Activated CD4-positive, alpha-beta T cell treated with anti-CD3 and anti-CD28 coated beads, Interleukin-2, amount 50 U/mL, for 1 hour (primary cell): ENCODE measurements at places on chromosomes 2 and 18.

DNA sequence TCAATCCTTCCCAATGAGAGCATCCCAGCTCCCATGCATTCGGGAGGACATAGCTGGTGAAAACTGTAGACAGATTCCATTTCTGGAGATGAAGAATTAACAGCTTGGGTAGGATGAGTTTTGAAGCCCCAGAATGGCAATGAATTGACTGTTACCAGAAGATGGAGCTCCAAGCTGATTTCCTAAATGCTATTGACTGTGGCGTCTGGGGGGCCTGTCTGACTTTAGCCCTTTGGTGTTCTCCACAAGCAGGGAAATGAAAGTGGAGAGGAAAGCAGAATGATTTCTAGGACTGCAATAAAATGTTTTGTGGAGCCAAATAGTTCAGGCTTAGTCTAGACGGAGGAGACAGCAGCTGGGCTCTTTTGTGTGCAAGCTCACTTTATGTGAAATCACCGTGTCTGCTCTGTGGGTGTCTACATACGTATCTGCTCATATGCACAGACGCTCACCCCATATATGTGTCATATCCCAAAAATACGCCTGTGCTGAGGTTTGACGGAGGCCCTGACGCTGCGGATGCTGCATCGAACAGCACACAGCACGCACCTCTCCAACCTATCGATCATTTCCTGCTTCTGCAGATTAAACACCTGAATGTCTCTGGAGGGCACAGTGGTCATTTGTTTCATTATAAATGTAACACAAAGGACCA lies 166.4 kb upstream of the PXDN start:
- no peak for DNase-seq

DNA sequence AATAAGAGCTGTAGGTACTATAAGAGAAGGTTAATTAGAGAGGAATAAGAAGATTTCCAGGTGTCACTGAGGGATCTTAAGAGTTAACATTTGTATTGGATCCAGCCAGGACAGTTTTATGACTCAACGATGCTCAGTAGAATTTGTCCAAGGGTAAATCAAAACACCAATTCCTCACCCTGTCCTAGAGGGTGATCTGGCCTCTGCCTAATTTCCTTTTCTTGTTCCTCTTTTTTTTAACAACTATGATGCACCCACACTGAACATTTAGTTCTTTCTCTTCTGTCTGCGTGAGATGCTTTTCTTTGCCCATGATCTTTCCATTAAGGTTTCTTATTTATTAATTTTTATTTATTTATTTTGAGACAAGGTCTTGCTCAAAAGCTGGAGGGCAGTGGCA lies 92.0 kb downstream of the PMS1 start:
- DNase-seq = no peak

DNA sequence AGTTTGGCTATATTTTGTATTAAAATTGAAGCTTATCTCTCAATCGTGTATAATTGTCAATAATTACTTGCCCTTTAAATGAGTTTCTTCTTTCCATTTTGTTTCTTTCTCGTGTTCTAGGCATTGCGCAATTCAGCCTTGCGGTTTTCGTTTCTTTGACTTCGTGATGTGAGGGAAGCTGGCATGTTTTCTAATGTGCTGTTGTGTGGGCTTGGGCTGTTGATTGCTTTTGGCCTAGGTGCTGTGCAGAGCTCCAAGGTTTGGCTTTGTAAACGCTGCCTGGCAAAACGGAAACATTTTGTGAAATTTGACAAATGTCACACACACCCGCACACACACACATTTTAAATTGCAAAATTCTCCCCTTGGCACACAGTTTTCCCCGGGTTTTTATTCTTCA lies 242.6 kb upstream of the TCF4 start:
- DNase-seq = no peak

DNA sequence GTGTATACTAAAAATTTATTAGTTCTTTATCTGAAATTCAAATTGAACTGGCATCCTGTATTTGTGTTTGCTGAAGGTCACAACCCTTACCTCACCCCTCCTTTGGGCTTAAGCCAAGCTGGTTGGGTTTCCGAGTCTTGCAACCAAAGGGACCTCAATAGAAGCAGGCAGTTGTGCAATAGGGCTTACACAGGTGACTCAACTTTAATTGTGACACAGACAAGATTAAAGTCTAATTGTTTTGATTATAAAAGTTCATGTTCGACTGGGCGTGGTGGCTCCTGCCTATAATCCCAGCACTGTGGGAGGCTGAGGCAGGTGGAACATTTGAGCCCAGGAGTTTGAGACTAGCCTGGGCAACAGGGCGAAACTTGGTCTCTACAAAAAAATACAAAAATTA lies 71.5 kb downstream of the RAB31 start:
- DNase-seq = no peak

DNA sequence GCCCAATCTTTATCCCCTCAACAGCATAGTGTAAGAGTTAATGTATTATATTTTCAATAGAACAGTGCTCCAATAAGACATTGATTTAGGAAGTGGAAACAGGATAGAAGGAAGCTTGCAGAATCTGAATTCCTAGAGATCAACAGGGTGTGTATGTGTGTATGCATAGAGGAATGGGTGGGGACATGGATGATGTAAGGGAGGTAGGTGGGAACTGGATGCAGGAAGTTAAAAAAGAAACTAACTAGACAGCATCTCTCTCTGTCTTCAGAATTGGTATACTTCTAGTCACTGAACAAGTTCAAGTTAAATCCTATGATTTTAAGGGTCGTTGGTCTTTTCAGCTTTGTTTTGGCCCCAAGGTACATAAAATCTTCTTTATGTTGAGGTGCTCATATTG lies 196.6 kb downstream of the PMAIP1 start:
- no peak for DNase-seq

GRCh38 chr18:73679941-73680712 lies 467.5 kb downstream of the FBXO15 start:
- DNase-seq = no peak

GRCh38 chr2:20669562-20670314 lies 2.8 kb downstream of the GDF7 start:
- DNase-seq = no peak

DNA sequence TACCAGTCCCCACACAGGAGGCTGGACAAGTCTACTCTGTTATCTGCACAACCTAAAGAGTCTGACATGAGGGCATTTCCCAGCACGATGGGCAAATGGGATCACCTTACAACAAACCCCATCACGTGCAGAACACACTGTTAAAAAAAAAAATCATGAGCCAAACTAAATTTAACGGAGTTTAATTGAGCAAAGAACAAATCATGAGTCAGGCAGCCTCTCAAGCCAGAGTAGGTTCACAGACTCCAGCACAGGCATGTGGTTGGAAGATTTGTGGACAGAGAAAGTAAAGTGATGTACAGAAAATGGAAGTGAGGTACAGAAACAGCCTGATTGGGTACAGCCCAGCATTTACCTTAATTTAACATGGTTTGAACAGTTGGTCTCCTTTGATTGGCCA lies 59.9 kb downstream of the KYNU start:
- no peak for DNase-seq

DNA sequence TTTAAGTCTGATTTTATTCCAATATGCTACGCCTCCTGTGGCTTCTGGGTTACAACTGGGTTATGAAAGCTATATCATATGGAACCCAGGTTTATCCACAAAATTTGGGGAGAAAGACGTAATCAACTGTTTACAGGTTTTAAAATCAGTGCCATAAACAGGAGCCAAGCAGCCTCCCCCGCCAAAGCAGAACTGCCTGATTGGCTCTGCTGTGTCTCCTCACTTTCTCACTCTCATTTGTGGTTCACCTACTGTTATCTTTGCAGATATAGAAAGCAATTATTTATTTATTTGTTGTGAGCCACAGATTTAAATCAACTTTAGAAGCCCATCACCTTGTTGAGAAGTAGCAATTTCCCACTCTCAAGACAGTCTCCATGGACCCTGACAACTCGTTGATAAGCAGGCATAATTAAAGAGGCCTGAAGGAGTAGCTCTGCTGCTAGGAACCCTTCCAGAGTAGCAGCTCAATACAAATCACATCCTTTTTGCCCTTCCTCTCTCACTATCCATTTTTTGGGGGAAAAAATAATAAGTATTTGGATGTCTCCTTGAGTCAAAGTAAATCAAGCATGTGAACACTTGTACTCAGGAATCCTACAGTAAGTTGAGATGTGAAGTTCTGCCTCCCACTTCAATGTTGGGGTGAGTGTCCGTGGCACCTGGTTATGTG lies 191.0 kb upstream of the CCDC150 start:
- DNase-seq = no peak

- no peak for DNase-seq
Observed at GRCh38 chr18:23053776-23054457, 81.4 kb upstream of the CABLES1 start.

DNA sequence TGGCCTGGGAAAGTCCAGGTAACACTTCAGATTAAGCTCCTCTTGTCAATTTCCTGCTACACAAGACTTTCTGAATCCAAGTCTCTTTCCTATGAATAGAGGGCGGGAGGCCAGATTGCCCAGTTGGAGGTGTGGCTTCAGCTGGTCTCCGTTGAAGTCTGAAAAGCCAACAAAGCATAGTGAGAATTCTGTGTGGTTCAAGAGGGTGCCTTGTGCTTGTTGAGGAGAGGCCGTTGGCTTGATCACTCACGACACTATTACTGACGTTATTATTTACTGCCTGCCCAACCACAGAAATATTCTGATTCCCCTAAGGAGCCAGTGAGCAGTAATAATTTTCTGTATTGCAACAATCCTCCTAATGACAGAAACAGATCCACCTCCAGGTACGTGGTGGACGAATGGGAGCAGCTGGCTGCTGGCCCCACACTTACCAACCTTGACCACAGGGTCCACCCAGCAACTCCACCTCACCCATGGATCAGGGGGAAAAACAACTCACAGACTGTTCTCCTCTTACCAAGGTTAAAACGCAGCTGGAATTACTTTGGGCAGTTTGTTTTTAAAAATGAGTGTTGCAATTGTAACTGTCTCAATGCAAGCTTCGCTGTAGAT lies 21.9 kb downstream of the NRP2 start:
- no peak for DNase-seq

- no peak for DNase-seq
Observed at GRCh38 chr18:23927821-23928746, 86.5 kb upstream of the TTC39C start.

GRCh38 chr2:84908948-84909713 lies 3.7 kb downstream of the TMSB10 start:
- DNase-seq = no peak

DNA sequence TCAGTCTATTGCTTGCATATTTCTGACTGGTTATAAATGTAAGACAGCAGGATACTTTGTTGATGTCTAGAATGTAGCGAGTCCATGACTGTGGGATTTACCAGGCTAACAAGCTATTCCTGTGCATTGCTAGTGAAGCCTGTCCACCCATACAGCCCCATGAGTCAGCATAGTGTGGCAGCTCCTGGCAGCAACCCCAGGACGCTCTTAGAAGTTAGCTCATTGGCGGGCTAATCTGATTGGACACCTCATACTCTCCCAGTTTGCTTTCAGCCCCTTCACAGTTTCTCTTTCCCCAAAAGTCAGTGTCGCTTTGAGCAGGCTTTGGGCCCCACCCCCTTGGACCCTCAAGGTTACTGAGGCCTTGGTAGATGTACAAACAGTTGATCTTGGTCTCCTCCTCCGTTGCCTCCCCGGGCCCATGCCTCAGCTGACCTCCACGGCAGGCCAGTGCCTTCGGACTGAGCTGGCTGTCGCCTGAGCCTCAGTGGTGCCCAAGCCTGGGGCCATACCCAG lies 48.0 kb downstream of the COA5 start:
- DNase-seq = no peak

DNA sequence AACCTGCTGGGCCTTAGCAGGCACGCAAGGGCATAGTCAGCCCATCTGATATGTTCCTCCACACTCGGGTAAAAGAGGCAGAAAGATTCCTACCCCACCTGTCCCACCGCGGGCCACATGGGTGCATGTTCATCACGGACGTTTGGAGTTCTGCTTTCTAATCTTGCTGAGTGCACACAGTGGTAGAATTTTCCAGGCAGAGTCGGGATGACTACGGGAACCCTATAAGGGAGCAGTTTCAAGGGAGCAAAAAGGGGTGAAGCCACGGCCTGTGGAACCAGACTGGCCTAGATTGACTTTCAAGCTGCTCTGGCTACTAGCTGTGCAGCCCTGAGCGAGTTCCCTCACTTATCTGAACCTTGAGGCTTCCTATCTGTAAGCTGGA lies 36.8 kb downstream of the POU3F3 start:
- DNase-seq = no peak

GRCh38 chr2:40219141-40219540 lies 232.7 kb downstream of the SLC8A1 start:
- no peak for DNase-seq

DNA sequence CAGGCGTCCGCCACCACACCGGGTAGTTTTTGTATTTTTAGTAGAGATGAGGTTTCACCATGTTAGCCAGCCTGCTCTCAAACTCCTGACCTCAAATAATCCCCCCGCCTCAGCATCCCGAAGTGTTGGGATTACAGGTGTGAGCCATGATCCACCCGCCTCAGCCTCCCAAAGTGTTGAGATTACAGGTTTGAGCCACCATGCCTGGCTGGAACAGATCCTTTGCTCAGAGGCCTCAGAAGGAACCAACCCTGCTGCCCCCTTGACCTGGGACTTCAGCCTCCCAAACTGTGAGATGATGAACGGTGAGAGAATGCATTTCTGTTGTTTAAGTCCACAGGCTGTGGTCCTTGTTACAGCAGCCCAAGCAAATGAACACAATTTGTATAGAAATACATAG lies 67.0 kb downstream of the NCAPH start:
- DNase-seq = no peak

- DNase-seq = no peak
Observed at GRCh38 chr2:86815611-86816010, 24.9 kb upstream of the CD8A start.

GRCh38 chr2:65602603-65603235 lies 170.3 kb upstream of the SPRED2 start:
- no peak for DNase-seq

DNA sequence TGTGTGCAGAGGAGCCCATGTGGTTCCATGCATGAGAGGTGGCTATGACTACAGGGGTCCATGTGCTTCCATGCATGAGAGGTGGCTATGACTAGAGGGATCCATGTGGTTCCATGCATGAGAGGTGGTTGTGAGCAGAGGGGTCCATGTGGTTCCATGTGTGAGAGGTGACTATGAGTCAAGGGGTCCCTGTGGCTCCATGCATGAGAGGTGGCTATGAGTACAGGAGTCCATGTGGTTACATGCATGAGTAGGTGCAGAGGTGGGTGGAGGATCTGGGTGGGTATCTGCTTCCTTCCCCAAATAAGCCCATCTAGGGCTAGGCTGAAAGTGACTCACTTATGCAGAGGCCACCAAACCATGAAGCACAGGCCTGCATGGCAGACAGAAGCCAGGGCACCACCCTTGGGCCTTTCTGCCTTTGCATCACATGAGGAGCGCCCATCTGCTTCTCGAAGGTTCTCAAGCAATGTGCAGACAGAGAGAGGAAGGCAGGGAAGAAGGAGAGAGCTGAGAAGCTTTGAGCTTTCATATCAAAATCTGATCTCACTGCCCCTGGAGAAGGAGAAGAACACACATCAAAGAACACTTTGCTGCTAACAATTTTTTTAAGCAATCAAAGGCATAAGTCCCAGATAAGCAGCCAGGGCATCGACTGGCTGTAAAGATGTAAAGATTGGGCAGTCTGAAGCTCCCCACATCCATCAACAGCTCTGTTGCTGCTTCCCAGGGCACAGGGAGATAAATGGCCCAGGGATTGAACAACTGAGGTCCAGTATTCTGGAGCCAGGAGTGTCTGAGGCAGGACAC lies 137.6 kb downstream of the TNS1 start:
- no peak for DNase-seq

GRCh38 chr2:194735837-194736542 lies 921.0 kb upstream of the SLC39A10 start:
- DNase-seq = no peak
